GM23248 (cell line): ENCODE measurements at places on chromosomes 3 and 15. TPM values are rescaled to one million over a fixed set of nuclear protein-coding genes. Genes with fewer than 3 reads are reported as not detected.

DNA sequence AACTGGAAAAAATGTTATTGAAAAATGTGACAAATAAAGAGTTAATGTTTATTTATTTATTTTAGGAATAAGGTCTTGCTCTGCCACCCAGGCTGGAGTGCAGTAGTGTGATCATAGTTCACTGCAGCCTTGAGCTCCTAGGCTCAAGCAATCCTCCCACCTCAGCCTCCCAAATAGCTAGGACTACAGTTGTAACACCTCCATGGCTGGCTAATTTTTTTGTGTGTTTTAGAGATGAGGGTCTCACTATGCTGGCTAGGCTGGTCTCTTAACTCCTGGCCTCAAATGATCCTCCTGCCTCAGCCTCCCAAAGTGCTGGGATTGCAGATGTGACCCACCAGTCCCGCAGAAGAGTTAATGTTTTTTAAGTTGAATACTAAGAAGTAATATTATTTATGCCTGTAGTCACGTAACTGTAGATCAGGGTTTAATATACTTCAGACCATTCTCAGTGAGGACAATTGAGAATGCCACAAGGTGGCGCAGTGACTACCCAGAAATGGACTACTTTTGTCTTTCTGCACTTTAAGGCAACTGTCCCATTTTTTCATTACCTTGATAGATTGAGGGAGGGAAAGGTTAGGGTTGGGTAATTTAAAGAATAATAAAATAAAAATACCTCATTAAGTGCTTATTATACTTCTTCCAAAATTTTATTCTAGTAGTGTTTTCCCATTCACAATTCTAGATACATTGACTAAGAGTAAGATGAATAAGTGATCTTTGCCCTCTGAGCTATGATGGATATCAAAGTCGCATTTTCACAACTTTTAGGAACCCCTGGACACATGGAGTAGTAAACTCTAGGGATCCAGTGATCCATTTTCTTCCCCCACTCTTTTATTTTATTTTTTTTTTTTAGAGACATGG is 6.0 kb downstream of the MUC13 start:
- no peaks in the 10 kb centered on the region; the same call in 1 of the 2 replicates for H3K27me3 ChIP-seq
- no peaks in the 10 kb centered on the region for H3K4me1 ChIP-seq
- no peaks in the 10 kb centered on the region for H3K36me3 ChIP-seq
- no peak overlapping the region for H3K4me3 ChIP-seq
- peak; percentile 76 for DNase-seq

- H3K4me1 ChIP-seq: peaks cover 5% of the 10 kb centered on the region; the same call in 1 of the 2 replicates
- no peak overlapping the region for H3K27ac ChIP-seq
- H3K36me3 ChIP-seq: no peaks in the 10 kb centered on the region
- H3K27me3 ChIP-seq: peaks cover 6% of the 10 kb centered on the region; the same call in 1 of the 2 replicates
- no peak overlapping the region for H3K4me3 ChIP-seq
- DNase-seq: no peak
Observed at GRCh38 chr3:32880225-32880624, 62.4 kb downstream of the TRIM71 start.

Gene MOBP
- total RNA-seq: not detected in 2 replicates

GRCh38 chr3:193335031-193335430 is 43.5 kb downstream of the ATP13A5 start:
- H3K27ac ChIP-seq: no peak overlapping the region
- DNase-seq: no peak
- no peaks in the 10 kb centered on the region for H3K27me3 ChIP-seq
- H3K4me3 ChIP-seq: no peak overlapping the region
- H3K36me3 ChIP-seq: no peaks in the 10 kb centered on the region
- H3K4me1 ChIP-seq: no peaks in the 10 kb centered on the region

Gene GOLGA8G
- under 0.01 TPM in 1 of 2 replicates, not detected in the other for total RNA-seq

Gene CPLX3
- not detected in 2 replicates for total RNA-seq

Gene MLF1
- total RNA-seq: 13.4 and 17.3 TPM in 2 replicates

- no peak for DNase-seq
- H3K27me3 ChIP-seq: no peaks in the 10 kb centered on the region
- H3K36me3 ChIP-seq: peaks cover 8% of the 10 kb centered on the region
- no peak overlapping the region for H3K27ac ChIP-seq
Observed at GRCh38 chr3:183069086-183069485, 30.2 kb downstream of the MCCC1 start.

DNA sequence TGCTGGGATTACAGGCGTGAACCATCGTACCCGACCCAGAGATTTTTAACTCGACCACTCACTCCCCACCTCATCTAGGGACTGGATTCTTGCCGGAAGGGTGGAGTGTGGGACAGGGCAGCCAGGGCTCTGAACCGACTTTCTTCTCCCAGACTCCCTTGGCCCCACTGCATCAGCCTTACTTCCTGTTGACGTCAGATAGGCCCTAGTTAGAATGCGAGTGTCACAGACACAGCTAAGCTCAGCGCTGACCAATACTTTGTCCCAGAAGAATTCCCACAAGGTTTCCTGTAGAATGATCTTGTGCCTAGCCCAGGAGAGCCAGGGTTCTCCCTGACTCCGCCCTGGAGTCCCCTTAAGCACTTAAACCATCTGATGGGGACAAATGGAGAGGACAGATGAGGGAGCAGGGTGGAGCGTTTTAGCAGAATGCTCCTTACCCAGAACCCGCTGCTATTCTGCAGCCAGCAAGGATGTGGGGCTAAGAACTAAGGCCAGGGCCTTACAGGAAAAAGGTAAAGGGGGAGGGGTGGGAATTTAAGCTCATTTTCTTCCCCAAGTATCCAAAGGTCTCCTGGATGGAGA is 5.8 kb upstream of the TUSC2 start:
- peaks cover 44% of the 10 kb centered on the region for H3K4me1 ChIP-seq
- peak overlapping the region; percentile 96 for H3K27ac ChIP-seq
- H3K36me3 ChIP-seq: peaks cover 23% of the 10 kb centered on the region
- peak overlapping the region; percentile 89 for H3K4me3 ChIP-seq

DNA sequence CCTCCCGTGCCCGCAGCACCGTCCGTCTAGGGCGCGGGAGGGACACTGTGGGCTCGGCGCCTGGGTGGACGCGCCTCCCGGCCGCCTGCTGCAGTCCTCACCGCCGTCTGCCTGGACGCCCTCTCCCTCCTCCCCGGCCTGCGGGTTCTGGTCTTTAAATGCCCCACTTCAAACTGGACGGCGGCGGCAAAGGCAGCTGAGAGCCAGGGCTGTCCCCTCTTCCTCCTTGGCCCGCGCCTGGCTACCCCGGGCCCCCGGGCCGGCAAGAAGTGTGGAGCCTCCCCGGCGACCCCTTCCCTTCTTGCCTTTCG is 426 bp downstream of the CBLB start:
- peak; percentile 81 for DNase-seq
- H3K36me3 ChIP-seq: peaks cover 28% of the 10 kb centered on the region; the same call in 1 of the 2 replicates
- H3K27ac ChIP-seq: peak overlapping the region; percentile 95
- peak overlapping the region; percentile 90 for H3K4me3 ChIP-seq

Gene AADACL2
- total RNA-seq: not detected in 2 replicates

GRCh38 chr3:143731776-143732175 is 116.5 kb downstream of the SLC9A9 start:
- DNase-seq: no peak
- peaks cover 23% of the 10 kb centered on the region for H3K4me1 ChIP-seq
- no peaks in the 10 kb centered on the region for H3K36me3 ChIP-seq
- no peak overlapping the region for H3K27ac ChIP-seq
- H3K4me3 ChIP-seq: no peak overlapping the region
- no peaks in the 10 kb centered on the region for H3K27me3 ChIP-seq

Gene CNTN6
- not detected in 2 replicates for total RNA-seq

Gene CCDC54
- total RNA-seq: not detected in 2 replicates

Gene SLC28A1
- not detected in 2 replicates for total RNA-seq

DNA sequence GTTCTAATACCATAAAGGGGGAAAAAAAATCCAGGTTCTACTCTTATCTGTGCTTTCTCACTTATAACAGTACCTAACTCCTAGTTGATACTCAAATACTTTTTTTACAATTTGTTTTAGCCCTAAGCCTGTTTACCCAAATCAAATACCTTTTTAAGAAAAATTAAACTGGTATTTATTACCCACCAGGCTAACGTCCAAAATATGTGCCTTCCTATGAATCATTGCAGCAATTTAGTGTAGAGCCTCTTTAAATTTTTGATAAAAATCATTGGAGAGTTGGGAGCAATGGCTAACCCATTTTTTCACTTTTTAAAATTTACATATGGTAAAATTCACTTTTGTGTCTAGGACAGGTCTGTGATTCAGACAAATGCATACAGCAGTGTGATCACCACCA is 27.9 kb downstream of the FILIP1L start:
- no peaks in the 10 kb centered on the region for H3K27me3 ChIP-seq
- H3K27ac ChIP-seq: peak overlapping the region; percentile 59; the same call in 1 of the 2 replicates
- no peak overlapping the region for H3K4me3 ChIP-seq
- DNase-seq: peak; percentile 51

DNA sequence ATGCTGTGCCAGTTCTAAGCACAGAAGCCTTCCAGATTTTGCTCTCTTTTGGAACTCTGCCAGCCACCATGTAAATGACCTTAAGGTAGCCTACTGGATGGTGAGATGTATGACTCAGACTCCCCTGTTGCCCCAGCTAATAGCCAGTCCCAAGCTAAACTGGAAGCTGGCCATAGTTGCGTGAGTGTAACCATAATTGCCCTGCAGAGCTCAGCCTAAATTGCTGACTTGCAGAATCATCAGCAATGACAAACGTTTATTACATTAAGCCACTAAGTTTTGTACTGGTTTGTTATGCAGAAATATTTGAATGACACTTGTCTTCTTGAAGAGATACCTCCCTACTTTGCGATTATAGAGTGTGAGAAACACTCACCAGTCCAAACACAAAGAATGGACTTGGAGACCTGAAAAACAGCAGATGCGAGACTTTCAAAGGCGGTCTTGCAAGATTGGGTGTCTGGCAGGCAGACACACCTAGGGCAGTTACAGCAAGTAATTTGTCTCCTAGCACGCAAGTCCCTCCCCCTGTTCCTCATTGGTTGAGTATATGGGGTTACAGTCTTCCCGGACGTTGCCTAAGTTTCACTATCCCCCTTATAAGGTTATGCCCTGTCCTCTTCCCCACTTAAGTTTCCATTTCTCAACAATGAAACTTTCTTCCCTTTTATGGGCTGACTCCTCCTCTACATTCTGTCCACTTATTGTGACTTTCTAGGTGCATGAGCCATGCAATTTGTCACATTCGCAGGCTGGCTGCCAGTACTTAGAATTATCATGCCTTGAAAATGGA is 83.6 kb upstream of the XCR1 start:
- H3K27ac ChIP-seq: no peak overlapping the region
- peak; percentile 66 for DNase-seq
- H3K36me3 ChIP-seq: no peaks in the 10 kb centered on the region
- H3K27me3 ChIP-seq: no peaks in the 10 kb centered on the region
- peaks cover 7% of the 10 kb centered on the region for H3K4me1 ChIP-seq

Gene DZIP3
- 3.3 and 6.5 TPM in 2 replicates for total RNA-seq

DNA sequence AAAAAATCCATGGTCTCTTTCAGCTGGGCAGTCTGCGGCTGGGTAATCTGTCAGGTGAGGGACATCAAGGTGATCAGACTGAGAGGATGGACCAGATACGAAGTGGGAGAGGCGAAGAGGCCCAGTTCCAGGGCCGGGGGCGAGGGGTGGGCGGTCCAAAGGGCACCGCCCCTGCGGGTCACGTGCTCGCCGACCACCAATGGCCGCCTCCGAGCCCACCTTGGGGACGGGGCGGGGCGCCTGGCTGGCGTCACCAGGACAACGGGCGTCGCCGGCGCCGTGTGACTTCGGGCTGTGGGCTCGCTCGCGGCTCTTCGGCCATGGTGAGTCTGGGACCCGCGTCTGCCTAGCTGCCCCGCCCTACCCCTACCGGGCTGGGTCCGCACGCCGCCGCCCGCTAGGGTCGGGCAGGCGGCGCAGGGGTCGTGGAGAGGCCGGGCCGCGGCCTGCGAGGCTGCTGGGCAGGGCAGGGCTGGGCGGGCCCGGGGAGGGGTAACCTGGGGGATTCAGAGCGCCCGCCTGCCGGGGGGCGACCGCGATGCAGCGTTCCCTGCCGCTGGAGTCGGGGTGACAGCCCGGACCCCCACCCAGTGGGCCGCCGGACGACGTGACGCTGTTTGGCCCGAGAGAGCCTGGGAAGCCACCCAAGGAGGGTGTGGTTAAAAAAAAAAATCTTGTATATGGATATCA is at the start of gene FBXL2:
FBXL2 (plus strand) TSS at position 250 of the 690 bp plus-strand sequence; CDS start at position 321, 71 bp downstream.
- no peaks in the 10 kb centered on the region for H3K4me1 ChIP-seq
- 0 out of 2 replicates have a peak, but pooled peaks cover 11% of the 10 kb centered on the region for H3K27me3 ChIP-seq
- H3K27ac ChIP-seq: no peak within 1 kb of the TSS
- H3K36me3 ChIP-seq: no peaks in the 10 kb centered on the region
- H3K4me3 ChIP-seq: peak within 1 kb of the TSS; percentile 73

GRCh38 chr3:63354160-63354559 is 76.1 kb downstream of the SYNPR start:
- no peaks in the 10 kb centered on the region for H3K27me3 ChIP-seq
- no peak overlapping the region for H3K4me3 ChIP-seq
- 0 out of 2 replicates have a peak overlapping the region, but pooled peaks have one; percentile 17 for H3K27ac ChIP-seq
- peak; percentile 39 for DNase-seq

GRCh38 chr3:39133822-39134221 is 19.6 kb downstream of the CSRNP1 start:
- no peak for DNase-seq
- no peaks in the 10 kb centered on the region for H3K36me3 ChIP-seq
- H3K27me3 ChIP-seq: no peaks in the 10 kb centered on the region

Gene GOLGA6L10
- total RNA-seq: under 0.01 and 0.25 TPM in 2 replicates

Gene PRR23A
- not detected in 2 replicates for total RNA-seq

- H3K27me3 ChIP-seq: no peaks in the 10 kb centered on the region; the same call in 1 of the 2 replicates
- H3K36me3 ChIP-seq: no peaks in the 10 kb centered on the region
- no peaks in the 10 kb centered on the region for H3K4me1 ChIP-seq
Observed at GRCh38 chr15:83714939-83715628, 61.2 kb downstream of the ADAMTSL3 start.

- no peak overlapping the region for H3K4me3 ChIP-seq
- no peak overlapping the region for H3K27ac ChIP-seq
- H3K27me3 ChIP-seq: no peaks in the 10 kb centered on the region
- H3K36me3 ChIP-seq: no peaks in the 10 kb centered on the region
Observed at GRCh38 chr3:11016727-11017126, 24.2 kb downstream of the SLC6A1 start.

- H3K27ac ChIP-seq: no peak overlapping the region
- H3K4me3 ChIP-seq: no peak overlapping the region
- no peaks in the 10 kb centered on the region for H3K27me3 ChIP-seq
Observed at GRCh38 chr3:108181172-108181571, 41.1 kb downstream of the IFT57 start.

DNA sequence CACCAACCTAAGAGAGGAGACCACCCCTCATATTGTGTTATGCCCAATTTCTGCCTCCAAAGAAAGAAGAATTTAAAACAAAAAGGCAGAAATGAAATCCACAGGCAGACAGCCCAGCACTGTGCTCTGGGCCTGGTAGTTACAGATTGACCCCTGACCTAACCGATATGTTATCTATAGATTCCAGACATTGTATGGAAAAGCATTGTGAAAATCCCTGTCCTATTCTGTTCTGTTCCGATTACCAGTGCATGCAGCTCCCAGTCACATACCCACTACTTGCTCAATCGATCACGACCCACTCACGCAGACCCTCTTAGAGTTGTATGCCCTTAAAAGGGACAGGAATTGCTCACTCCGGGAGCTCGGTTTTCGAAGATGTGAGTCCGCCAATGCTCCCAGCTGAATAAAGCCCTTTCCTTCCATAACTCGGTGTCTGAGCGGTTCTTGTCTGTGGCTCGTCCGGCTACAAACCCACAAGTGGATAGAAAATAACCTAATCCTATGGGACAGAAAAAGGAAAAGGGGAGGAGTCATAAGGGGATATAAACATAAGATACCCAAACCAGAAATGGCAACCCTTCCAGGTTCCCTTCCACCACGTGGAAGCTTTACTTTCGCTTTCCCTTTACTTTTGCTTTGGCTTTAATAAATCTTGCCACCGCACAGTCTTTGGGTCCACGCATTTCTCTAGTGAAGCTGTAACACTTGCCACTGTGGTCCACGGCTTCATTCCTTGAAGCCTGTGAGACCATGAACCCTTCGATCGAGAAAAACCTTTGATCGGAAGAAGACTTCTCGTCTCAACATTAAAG is 1.7 kb upstream of the CFAP91 start:
- H3K27me3 ChIP-seq: 0 out of 2 replicates have a peak, but pooled peaks cover 3% of the 10 kb centered on the region
- no peak for DNase-seq
- H3K36me3 ChIP-seq: no peaks in the 10 kb centered on the region
- H3K4me3 ChIP-seq: no peak overlapping the region
- no peaks in the 10 kb centered on the region for H3K4me1 ChIP-seq

Gene EBLN2
- total RNA-seq: 1.6 and 3.0 TPM in 2 replicates
